ENCODE measurements at places on chromosomes 11 and 22.

DNA sequence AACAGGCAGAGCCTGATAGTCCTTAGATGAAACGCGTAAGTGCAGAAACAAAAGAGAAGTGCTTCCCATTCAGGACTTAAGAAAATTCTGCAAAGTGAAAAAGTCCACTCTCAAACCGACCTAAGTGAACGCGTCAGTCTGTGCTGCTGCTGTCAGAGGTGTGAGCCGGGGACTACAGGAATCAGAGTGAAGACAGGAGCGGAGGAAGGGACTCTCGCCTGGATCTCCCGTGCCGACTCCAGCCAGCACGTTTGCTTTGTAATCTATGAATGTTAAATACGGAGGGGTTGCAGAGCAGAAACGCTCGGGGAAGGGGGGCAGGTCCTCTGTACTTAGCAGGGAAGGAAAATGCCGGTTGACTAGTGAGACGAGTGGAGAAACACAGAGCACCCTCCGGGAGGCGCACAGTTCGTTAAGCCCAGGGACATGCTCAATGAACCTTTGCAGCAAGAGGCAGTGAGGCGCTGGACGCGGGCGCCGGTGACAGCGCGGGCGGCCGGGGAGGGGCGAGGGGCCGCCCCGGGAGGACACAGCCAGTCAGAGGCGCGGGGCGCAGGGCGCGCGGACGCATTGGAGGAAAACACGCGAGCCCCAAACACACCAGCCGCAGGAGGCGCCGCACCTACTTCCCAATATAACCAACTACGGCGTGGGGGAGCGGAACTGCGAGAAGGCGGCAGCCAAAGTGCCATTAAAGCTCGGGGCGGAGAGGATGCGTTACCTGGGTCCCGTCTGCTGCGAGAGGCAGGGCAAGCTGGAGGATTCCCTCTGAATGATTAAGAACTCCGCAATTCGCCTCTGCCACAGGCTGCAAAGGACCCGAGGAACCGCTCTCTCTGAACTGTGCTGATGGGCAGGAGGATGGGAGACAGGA lies at the start of gene CNTN5:
Gene CNTN5, plus strand, starts transcription at position 598 of the 874 bp plus-strand sequence.
- no peak for DNase-seq

- DNase-seq = no peak
Measured at GRCh38 chr11:45096636-45097035, 49.8 kb upstream of the PRDM11 start.

- DNase-seq = no peak
Measured at GRCh38 chr11:134266841-134267251, 9.3 kb upstream of the GLB1L3 start.

DNA sequence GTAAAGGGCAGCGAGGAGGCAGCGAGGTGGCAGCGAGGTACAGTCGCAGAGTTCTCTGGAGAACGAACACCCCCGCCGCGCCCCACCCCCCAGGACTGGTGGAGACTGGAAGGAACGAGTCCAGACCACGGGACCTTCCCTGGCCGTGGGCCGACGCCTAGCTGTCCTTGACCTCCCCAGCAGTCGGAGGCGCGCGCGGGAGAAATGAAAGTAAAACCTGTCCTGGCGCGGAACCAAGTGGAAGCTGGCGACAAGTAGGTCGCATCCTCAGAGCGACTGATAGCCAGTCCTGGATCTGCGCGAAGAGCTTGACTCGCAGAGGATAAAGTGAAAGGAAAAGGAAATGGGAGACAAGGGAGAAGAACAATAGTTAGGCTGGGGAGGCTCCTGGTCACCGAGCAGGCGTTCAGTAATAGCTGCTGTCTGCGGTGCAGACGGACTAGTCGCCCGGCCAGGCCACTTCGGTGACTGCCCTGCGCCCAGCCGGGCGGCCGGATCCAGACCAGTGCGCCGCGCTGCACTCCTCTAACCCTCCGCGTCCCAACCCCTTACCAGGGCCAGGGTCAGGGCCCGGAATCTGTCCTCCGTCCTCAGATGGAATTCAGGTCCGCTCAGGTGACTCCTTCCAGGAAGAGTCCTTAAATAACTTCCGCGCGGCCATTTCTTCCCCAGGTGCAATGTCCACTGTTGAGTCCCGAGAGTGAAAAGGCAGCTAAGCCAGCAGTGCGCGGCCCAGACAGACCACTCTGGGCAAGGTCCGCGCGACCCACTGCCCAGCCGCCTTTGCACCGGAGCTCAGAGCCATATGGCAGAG lies 1.9 kb upstream of the ADM start:
- no peak for DNase-seq

Data from stimulated activated CD8-positive, alpha-beta memory T cell treated with anti-CD3 and anti-CD28 coated beads, Interleukin-4, amount 100 ng/mL, for 4 hours (primary cell).